ENCODE measurements at places on chromosomes 12 and 14. TPM values are rescaled to one million over a fixed set of nuclear protein-coding genes. Genes with fewer than 3 reads are reported as not detected.
A peak's percentile ranks its signal among the peaks of the same experiment; 100 is the strongest.

SMCO2 gene
- 0.23 TPM for total RNA-seq

SPIC gene
- not detected for total RNA-seq

AQP5 gene
- not detected for total RNA-seq

KLRC1 gene
- total RNA-seq = 0.21 TPM

NUDT4 gene
- 58.7 TPM for total RNA-seq

GSC gene
- total RNA-seq = not detected

LRRIQ1 gene
- total RNA-seq = not detected

PAPLN gene
- 0.30 TPM for total RNA-seq

RALGAPA1 gene
- total RNA-seq = 20.3 TPM

FITM1 gene
- not detected for total RNA-seq

BEGAIN gene
- total RNA-seq = 3.1 TPM

RERGL gene
- not detected for total RNA-seq

DNA sequence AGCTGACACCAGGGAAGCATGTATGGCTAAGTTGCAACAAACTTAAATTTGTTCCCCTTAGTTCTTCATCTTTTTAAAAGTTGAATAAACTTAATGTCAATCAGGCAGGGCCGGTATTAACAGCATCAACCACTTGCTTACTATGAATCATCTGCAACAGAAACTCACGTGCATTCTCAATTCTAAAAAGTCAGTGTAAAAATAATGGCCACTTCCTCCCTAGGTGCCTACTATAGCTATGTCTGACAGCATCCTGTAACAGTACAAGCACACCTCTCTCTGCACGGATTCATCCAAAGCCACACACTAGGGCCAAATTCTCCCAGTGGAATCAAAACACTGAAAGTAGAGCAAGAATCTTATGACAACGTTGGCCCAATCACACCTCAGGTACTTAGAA is 48.6 kb downstream of the PPP1R36 start:
- no peak for DNase-seq

GRCh38 chr14:36442824-36443241 is 77.2 kb downstream of the NKX2-1 start:
- no peak for DNase-seq

DNA sequence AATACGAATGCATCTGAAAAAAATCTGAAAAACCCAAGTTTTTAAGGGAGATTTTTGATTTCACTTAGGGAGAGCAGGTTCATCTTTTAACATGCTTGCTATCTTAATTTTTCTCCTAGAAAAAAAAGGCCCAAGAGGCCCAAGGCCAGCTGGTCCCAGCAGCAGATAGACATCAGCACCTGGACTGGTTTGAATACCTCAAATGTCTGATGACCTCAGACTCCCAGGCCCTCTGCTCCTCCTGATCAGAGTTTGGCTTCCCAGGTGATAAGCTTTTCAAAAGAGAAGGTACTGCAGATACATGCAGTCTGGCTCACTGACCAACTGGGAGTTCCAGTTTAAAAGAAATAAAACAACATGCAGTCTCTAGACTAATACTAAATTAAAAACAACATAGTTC is 82.6 kb downstream of the C2CD5 start:
- DNase-seq = no peak

DNA sequence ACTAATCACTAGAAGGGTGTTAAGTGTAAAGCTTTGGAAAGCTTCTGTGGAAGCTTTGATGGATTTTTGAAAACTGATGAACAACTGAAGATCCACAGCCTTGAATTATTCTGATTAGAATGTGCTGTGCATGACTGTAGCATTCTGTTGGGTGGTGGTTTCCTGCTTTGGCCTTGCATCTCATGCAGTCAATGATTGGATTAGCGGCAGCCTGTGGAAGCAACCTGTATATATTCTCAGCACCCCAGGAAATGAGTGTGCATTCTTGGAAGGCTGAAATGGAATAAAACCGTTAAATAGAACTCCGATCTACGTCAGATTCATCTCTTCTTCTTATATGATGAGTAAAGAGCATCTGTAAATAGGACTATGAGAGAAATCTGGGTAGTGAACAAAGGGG is 120.2 kb downstream of the SLC16A7 start:
- no peak for DNase-seq

GRCh38 chr12:108457006-108457733 is 57.9 kb upstream of the FICD start:
- DNase-seq = peak; percentile 15

DNA sequence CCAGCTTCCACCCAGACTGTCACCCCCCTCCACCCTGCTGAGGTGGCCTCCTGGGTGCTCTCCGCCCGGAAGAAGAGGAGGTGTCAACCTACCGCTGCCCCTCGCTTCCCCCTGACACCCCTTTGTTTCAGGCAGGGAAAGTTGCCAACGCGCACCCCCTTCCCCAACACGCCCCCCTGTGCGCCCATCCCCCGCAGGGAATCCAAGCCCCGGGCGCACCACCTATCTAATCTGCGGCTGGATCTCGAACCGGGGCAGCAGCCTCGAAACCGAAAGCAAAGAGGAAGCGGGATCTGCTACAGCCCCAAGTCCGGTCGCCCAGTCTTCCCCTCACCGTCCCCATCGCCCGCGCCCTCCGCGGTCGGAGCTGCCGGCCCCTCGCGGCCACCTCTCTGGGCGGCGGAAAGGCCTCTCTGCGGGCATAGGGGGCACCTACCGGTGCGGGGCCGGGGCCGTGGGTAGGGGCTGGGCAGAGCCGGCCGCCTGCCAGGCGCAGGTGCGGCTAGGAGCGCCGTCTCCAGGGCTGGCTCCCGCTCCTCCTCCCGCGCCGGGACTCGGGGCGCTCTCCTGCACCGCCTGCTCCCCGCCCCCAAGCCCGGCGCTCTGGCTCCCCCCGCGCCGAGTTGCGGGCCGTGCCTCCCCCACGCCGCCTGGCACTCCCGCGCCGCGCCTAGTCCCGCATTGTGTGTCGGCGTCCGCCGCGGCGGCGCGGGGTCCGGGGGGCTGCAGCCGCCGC is 18.3 kb upstream of the PLEKHH1 start:
- DNase-seq = peak; percentile 54

DNA sequence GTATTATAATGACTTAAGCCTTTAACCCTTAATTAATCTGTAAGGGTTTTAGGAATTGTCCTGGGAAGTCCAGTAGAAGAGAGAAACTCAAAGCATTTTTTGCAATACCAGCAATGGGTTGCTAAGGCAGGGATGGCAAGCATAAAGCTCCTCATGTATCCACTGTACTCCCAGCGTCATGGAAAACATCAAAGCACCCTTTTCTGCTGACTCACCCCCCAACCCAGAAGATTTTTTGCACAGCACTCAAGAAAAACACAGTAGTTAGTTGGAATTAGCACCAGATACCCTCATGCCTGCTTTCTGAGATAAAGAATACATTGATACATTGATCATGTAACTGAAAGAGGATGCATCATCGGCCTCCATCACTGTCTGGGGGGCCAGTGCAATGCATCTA is 199.1 kb upstream of the CNOT2 start:
- DNase-seq = no peak

GRCh38 chr14:73227812-73228781 is 9.2 kb upstream of the PAPLN start:
- DNase-seq = no peak

DNA sequence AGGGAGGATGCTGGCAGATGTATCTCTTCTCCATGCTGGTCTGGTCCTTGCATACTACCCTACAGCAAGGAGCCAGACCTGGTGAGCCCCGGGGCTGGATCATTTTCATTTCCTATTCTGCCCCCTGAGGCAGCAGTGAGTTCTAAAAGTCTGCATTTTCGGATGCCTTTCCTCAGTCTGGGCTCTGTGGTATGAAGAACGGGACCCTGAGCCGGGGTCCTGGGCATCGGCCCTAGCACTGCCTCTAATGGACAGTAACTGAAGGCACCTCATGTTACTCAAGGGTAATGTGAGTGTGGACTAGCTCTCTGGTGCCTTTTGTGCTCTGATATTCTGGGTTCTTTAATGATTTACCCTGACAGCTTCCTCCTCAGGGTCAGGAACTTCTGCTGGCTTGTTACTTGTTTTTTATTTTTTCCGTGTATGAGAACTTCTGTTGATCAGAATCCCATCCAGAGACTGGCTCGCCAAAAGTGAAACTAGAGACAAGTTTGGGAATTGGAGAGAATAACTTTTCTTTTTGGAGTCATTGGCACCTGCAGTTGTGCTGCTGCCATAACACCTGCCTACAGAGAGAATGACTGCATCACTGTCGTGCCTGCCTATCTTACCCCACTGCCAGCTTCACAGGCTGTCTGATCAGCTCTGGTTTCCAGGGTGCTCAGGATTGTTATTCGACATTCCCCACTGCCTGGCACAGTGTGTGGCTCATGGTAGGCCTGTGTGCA is 62.3 kb downstream of the SUSD6 start:
- peak; percentile 40 for DNase-seq

DNA sequence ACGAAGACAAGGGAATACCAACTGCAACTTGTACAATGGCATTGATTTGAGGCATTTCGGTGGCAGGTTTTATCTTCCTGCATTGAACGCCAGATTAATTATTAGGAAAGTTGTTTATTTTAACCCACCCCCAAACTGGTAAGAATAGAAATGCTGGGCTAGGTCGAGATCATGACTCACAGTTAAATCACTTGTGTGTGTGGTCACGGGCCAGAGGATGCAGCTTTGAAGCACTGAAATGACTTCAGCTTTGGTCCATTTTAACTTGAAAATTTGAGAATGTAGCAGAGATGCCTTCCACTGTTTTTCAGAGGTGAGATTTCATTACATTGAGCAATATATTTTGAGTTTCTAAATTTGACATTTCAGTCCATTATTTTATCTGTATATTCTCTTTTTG is 23.6 kb upstream of the KCNH3 start:
- no peak for DNase-seq

GRCh38 chr14:72154645-72155378 is 222.6 kb downstream of the RGS6 start:
- DNase-seq = peak; percentile 20

DNA sequence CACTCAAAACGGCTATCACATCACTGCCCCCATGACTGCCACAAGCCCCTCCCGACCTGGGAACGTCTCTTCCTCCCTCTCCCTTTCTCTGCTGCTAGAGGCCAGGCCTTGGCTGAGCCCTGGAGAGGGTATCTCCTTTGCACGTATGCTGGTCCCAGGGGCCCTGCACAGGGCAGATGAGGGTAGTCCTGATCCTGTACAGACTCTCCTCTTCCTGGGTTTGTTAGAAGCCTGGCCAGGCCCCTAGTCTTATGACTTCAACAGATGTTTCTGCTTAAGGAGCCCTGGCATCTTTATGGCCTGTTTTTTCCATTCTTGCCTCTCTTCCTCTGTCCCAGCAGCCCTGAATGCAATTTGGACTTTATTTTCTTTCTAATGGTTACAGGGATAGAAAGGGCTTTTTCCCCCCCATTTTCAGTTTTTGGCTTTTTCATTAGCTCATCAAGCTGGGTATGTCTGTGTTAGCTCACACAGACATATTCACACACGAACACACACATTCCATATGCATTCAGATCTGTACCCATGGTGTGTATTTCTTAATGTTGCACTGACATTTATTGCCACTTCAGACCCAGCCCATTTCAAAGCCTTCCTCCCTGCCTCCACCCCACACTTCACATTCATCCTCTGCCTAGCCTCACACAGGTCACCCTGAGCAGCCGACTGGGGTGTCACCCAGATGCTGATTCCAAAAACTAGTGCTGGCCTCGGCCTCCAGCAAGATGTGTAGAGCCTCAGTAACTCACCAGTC is 203.2 kb downstream of the ZFP36L1 start:
- no peak for DNase-seq

- DNase-seq = peak; percentile 34
Observed at GRCh38 chr12:22333713-22334409, 646 bp downstream of the ST8SIA1 start.

DNA sequence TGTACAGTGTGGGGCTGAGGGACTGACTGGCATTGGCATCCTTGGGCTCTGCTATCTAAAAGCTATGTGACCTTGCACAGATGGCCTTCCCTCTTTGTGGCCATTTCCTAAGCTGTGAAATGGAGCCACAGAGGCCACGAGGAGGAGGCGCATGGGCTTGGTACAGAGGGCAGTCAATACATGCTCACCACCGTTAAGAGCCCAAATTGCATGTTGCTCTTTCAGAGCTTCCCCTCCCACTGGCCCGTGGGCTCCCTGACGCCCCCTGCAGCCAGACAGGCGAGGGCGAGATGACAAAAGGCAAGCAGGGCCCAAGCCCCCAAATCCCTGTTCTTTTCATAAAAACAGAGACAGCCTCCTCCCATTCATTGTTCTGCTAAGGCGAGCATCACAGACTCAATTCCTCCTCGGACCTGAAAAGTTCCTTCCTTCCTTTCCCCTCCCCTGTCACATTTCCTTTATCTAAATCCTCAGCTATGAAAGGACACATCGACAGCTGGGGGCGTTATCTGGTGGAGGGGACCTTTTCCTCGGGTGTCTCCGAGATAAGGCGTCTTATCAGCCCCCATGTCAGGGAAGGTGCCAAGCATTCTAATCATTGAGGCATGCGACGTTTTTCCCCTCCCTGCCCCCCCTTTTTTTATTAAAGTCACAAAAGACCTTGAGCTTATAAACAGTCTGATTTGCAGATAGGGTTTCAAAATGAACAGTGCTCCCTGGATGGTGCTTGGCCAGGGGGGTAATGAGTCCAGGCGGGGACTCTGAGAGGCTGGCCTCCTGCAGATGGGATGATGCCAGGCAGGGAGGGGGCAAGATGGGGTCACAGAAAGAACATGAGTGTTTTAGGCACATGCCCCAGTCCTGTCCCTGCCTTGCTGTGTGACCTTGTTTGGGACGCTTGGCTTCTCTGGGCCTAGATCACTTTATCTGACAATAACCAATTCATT is 26.4 kb downstream of the FAM222A start:
- DNase-seq = peak; percentile 29

GRCh38 chr12:60710246-60710645 is 1114.4 kb downstream of the SLC16A7 start:
- no peak for DNase-seq

GRCh38 chr12:51593021-51593420 is 2.0 kb downstream of the SCN8A start:
- DNase-seq = no peak

GRCh38 chr12:94707892-94708291 is 57.5 kb upstream of the TMCC3 start:
- no peak for DNase-seq

- DNase-seq = no peak
Observed at GRCh38 chr12:29309320-29309902, 71.6 kb downstream of the ERGIC2 start.

DNA sequence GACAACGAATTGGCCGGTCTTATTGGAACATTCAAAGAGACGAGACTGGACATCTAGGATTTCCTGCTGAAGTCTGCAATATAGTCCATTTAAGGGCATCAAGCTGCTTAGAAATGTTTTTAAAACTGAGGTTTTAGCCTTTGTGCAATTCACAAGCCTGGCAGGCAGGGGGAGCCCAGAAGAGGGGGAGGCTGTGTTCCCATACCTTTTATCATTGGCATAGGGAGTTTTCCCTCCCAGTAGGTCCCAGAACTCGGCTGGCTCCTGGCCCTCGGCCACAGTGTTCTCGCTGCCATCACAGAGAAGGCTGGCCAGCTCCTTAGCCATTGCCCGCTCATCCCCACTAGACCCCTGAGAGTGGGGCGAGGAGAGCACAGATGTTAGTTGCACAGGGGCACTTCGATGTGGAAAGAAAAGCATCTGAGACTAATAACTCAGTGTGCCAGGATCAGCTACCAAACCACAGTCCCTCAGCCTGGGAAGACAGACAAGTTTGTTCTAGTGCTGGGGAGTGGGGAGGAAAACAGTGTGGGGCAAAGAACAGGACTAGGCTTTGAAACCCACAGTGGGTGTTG is 15.1 kb downstream of the AVIL start:
- DNase-seq = peak; percentile 60
